ENCODE measurements at places on chromosomes 3 and 15.

DNA sequence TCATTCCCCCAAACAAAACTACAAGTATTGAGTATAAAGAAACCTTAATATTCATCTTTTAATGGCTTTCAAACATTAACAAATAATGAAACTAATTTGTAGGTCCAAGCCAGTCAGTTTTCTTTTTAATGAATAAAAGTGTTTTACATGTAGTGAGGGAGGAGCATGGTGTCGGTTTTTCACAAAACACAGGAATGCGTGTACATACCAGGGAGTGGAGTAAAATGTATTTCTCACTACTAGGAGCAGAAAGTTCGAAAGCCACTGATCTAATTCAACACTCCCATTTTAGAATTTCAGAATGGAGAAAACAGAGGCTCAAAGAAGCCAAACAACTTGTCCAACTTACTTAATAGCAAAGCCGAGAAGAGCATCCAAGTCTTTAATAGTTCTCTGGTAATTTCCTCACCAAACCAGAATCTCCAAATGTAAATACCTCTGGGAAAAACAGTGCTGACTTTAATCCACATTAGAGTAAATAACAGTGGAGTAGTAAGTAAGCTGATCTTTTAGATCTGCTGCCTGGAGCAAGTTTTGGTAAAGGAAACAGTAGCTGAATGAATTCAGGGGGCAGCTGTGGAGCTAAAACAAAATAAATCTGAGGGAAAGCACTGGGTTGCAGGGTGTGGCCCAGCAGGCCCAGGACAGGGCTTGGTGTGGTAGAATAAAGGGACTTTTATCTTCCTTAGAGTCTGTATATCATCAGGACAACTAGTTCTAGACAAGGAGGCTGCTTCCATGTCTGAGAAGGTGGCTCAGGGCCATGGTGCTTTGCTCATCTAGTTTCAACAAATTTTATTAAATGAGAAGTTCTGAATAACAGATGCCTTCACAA lies 7.9 kb downstream of the ANP32A start:
- no peak for DNase-seq

DNA sequence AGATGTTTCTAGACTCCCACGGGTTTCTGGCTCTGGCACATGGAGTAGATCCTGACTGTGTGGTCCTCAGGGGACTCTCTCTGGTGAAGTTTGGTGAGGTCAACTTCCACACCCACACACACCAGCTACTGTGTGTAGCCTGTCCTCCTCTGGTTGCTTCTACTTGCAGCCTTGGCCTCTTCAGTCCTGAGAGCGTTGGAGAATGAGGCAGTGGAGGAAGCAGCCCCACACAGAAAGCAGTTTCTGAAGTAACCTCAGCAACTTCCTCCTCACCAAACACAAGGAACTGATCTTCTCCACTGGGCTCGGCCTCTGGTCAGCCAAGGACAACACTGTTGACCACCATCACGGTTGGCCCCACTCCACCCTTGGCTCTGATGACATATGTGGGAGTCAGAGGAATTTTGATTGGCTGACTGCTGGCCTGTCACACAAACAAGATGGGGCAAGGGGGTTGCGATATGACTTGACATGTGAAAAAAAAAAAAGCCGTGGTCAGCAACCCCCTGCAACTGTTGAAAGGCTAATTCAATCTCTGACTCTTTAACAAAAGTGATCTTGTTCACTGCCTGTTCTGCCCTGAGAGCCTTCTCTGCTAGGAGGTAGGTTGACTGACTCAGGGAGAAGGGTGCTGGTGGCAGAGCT lies 19.6 kb downstream of the CD86 start:
- DNase-seq, result peak; percentile 68

DNA sequence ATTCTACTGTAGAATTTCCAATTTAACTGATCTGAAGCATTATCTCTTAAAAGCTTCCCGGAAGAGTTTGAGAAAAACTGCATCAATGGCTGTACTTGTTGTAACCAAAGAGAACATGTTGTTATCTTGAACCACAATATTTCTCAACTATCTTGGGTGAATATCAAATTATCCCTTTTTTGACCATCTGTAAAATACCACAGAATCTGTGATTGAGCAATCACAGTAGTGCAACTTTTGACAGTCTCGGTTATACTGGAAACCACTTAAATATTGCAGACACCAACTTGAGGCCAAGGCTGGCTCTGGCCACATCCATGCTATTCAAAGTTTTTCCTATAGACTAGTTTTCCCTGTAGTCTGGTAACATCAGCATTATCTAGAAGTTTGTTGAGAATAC lies 842.8 kb upstream of the EPHA6 start:
- no peak for DNase-seq

- no peak for DNase-seq
These were observed 264.6 kb upstream of the TGFBR2 start for GRCh38 chr3:30341851-30342250.

DNA sequence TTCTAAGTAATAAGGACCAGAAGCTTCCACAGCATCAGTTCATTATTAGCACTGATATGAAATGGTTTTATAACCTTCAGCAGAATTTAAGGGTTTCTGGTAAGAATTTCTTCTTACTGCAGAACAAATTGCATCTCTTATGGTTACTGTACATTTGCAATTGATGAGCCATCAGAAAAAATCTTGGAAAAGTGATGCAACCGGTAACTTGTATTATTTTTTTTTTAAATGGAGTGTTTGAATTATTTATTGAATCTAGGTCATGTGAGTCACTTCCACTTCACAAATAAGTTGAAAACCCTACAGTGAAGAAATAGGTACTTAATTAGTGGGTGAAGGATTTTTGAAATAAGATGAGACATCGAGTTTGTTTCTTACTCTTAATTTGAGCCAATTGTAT lies 786.0 kb downstream of the TUSC7 start:
- DNase-seq, result no peak

DNA sequence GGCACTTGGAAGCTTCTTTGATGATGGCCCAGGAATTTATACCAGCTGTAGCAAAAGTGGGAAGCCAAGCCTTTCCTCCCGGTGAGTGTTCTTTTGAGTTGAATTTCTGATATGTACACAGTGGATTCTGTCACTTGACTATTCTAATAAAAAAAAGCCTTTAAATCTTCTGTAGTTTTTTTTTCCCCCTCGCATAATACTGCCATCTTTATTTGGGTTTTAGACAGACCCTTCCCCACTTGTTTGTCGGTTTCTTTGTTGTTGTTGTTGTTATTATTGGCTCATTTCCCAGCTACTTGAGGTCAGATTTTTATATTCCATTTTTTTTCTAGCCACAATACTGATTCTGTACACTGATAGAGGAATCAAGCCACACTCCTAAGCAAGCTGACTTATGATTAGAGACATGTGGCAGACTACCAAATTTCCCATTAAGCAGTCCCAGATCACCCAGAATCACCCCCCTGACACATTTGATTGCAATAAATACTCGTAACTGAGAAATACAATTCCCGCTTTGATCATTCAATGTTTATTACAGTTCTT lies 122.4 kb upstream of the IL12A start:
- DNase-seq, result no peak

DNA sequence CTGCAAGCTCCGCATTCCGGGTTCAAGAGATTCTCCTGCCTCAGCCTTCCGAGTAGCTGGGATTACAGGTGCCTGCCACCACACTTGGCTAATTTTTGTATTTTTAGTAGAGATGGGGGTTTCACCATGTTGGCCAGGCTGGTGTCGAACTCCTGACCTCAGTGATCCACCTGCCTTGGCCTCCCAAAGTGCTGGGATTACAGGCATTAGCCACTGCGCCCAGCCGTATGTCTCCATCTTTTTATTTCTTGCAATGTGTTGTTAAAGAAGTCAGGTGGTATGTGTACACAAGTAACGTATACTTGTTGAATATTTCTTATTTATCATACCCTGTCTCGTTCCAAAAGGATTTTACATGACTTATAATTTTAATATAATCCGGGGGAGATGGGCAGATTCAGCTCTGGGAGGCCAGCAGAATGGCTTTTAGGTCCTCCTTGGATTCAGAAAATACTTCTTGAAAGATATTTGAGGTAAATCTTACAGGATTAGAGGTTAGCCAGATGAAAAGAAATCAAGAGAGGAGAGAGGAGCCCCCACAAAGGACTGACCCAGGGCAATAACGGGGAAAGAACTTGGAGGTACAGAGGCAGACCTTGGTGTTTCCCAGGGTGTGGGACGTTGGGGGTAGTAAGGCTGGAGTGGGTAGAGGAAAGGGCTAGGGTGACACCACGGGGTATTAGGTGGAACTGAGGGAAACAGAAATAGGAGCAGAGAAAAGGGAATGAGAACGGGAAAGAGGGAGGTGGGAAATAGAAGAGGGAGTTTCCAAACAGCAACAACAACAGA lies 27.2 kb upstream of the MUC20 start:
- DNase-seq, result no peak

GRCh38 chr3:133374708-133375402 lies 25.0 kb upstream of the BFSP2 start:
- DNase-seq, result no peak

- no peak for DNase-seq
These were observed 3.7 kb upstream of the SOX2 start for GRCh38 chr3:181707980-181708379.

DNA sequence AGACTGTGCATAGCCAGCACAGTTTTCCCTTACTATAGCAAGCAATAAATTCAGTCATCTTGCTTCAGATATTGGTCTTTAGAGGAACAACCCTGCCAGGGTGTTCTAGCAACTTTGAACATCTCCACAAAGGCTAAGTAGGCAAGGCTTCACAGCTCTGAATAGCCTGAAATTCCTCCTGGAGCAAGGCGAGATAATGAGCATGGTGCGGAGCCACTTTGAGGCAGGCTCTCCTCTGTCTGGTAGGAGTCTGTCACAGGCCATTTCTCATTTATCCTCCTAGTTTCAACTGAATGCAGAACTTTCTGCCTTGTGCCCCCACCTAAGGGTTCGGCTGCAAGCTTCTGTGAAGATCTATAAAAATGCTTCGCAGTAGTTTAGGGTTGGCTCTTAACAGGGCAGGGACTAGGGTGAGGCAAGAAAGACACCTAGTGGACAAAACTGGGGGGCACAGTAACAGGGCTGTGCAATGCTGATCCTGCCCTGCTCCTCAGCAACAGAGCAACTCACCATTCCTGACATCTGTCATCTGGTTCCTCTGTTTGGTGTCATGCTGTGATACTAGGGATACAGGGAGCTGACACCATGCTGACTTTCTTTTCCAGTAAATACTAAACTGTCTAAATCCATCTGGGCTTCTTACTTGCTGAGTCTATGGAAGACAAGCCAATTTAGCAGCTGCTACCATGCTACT lies 16.6 kb upstream of the EHHADH start:
- no peak for DNase-seq

DNA sequence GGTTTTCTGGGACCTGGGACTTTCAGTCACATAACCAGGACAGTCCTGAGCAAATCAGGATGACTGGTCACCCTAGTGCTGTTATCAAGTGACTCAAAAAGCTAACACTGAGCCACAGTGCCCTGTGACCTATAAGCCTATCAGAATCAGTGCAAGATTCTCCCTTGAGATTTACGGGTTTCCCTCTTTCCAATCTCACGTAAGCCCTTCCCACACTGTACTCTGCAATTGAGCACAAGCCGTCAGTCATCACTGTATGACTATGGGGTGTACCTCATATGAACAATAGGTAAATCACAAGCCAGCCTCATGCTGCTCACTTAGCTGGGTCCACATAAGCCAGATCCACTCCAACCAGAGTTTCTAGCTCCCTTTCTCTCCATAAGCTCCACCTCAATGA lies 21.0 kb upstream of the CLDN18 start:
- no peak for DNase-seq

- DNase-seq, result no peak
These were observed 607 bp upstream of the IMP3 start for GRCh38 chr15:75640483-75641178.

- no peak for DNase-seq
These were observed 17.9 kb downstream of the CDAN1 start for GRCh38 chr15:42719043-42719442.

DNA sequence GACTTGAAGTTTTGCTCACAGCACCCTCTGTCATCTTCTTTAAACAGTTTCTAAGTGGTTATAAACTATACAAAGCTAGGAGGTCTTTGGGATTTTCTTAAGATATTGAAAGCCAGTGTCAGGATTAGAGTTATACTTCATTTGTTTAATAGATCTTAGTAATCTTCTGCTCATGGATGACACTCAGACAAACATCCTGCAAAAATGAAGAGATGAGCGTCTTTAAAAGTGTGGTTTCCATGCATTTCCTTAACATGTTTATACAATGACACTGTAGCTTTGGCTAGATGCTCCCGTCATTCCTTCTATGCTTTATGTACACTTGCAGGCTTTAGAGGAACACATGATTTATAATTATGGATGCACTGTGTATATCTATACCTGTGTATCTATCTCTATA lies 182.2 kb downstream of the NAALADL2 start:
- no peak for DNase-seq

DNA sequence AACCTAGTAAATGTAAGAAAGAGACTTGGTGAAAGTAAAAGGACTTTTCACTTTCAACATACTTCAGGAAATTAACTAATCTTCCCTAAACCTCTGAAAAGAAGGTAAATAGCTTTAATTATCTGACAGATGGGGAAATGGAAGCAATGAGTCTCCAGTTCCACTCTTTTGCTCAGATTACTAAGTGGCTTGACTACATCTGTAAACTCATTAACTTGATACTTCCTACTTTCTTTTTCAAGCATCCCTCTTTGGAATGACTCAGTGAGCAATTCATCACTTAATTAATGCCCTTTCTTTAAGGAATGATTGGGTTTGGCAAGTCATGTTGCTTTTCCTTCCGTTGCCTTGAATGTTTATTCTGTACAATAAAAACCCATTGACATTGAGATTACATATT lies 234.2 kb downstream of the GRM7 start:
- no peak for DNase-seq

GRCh38 chr15:73378089-73378488 lies 9.3 kb upstream of the HCN4 start:
- no peak for DNase-seq

GRCh38 chr3:152581951-152582350 lies 253.0 kb upstream of the P2RY1 start:
- DNase-seq, result no peak

- no peak for DNase-seq
These were observed 109.4 kb upstream of the SMAD3 start for GRCh38 chr15:66955871-66956585.

- DNase-seq, result no peak
These were observed 16.5 kb upstream of the VGLL4 start for GRCh38 chr3:11660242-11660641.

GRCh38 chr3:12472000-12472610 lies 12.2 kb upstream of the TSEN2 start:
- DNase-seq, result no peak

GRCh38 chr15:74367296-74367854 lies at the start of gene CYP11A1:
TSS of gene CYP11A1 (minus strand) at chr15:74367646. CDS start at chr15:74367585, 61 bp downstream.
- no peak for DNase-seq

DNA sequence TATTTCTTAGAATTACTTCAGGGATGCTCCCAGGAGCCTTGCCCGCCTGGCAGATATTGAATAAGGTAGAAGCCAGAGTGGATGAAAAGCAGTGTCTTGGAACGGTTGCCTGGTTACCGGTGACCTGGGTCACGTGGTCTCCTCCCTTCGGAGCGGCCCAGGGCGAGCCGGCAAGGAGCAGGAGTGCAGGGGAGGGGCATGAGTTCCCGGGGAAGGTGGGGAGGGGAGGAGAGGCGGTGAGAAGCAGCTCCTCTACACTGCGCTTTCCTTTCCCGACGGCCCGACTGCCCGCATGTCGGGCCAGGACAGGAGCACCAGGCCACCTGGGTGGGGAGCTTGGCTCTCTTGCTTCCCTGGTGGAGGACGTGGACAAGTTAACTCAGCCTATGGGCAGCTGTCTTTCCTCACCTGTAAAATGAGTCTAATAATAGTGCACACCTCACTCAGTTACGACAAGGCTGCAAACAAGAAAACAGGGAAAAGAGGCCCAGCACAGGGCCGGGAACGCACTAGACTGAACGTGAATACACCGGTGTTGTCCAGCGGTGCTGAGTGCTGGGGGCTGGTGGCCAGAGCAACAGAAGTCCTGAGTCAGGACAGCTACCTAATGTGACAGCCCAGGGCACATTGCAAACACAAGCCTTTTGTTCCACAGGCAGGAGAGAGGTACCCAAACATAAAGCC lies 198.3 kb downstream of the ADAMTS9 start:
- no peak for DNase-seq

All from heart left ventricle (tissue), 16 donors.